Stimulated activated CD4-positive, alpha-beta T cell treated with anti-CD3 and anti-CD28 coated beads, TNF-alpha, amount 100 ng/mL, for 1 hour (primary cell): ENCODE measurements at places on chromosomes 1 and 21.

- DNase-seq: no peak
These were observed 118.5 kb upstream of the ADAR start for GRCh38 chr1:154726443-154726842.

DNA sequence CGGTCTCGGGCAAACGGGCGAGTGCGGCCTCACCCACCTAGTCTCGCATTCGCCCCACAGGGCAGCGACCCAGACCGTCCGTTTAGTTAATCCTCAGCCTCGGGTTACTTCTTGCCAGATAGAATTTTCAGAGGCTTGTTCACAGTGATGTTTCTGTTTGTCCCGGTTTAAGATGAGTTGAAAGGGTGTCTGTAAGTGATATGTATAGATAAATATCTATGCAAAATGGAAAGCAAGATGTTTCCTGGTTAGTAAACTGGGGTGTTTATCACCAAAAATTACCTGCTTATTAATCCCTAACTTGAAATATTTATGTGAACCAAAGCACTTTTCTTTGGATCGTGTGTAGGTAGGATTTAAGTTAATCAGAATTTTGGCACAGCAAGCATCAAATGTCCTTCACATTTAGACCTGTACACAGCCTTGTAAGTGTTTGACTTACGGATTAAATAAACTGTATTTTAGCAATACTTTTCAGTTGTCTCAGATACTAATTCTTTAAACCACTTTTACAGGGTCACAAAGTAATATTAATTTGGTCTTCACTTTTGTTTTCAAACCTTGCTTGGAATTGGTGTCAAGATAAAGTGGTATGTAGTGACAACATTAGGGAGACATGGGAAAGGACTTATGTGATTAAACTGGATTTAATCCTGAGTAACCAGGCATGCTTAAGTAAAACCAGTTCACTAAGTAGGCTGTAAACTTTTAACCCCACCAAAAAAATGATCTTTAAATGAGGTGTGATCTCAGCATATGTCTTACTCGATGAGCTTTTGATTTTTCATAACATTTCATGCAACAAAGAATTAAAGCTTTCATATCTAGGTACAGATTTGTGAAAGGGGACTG, 914 bp downstream of the ZNF326 start:
- no peak for DNase-seq

- DNase-seq: peak; percentile 26
These were observed 610 bp downstream of the RBM8A start for GRCh38 chr1:145926686-145927062.

- DNase-seq: no peak
These were observed 14.6 kb downstream of the PYCR2 start for GRCh38 chr1:225909477-225909876.

GRCh38 chr1:94209425-94209824, 28.0 kb downstream of the ARHGAP29 start:
- no peak for DNase-seq
